ENCODE measurements at places on chromosomes 5 and 9. TPM values are rescaled to one million over a fixed set of nuclear protein-coding genes. Genes with fewer than 3 reads are reported as not detected.

GGTA1 gene
- not detected for polyA plus RNA-seq

MLANA gene
- polyA plus RNA-seq, result not detected

ANKRD33B gene
- 4.2 TPM for polyA plus RNA-seq

ZFP37 gene
- polyA plus RNA-seq, result 6.1 TPM

SPINK6 gene
- 2,131 TPM for polyA plus RNA-seq

FCN2 gene
- polyA plus RNA-seq, result not detected

ABLIM3 gene
- 4.1 TPM for polyA plus RNA-seq

Measured in Purkinje cell (primary cell).